ENCODE measurements at places on chromosomes 16 and 17.

GRCh38 chr16:8864480-8865110 is 4.2 kb downstream of the CARHSP1 start:
- no peak for DNase-seq

DNA sequence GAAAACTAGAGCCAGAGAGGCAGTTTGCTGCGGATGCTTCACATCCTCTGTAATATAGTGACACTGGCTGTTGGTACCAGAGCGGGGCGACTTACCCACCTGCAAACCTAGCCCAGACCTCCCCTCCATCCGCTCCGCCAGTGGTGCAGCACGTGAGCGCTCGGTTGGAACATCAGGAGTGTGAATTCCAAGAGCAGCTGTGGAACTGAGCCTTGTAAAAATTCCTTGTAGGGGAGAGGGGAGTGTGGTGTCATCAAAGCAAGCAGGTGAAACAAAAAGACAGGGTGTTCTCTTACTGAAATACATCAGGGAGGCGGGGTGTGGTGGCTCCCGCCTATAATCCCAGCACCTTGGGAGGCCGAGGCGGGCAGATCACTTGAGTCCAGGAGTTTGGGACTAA is 51.3 kb downstream of the CCDC42 start:
- DNase-seq, result no peak

DNA sequence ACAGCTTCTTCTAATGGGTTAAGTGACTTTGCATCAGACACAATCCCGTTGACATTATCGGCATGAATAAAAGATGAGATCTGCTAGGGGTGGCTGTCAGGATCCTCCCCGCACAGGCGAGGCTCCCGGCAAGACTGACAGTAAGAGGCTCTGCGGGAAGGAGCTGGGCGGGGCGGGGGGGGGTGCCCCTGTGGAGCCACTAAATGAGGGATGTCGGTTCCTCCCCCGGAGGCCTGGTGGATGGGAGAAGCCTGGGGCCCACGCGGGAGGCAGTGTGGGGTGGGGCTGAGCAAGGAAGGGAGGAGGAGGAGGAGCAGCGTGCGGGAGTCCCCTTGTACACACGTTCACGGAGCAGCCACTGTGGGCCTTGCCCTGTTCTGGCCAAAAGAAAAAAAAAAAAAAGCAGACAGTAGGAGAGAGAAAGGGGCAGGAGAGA is 190.9 kb upstream of the GSE1 start:
- DNase-seq, result no peak

- DNase-seq, result no peak
Measured at GRCh38 chr17:10033449-10033848, 128.4 kb upstream of the RCVRN start.

GRCh38 chr17:40219594-40220338 is 662 bp downstream of the WIPF2 start:
- DNase-seq, result no peak

DNA sequence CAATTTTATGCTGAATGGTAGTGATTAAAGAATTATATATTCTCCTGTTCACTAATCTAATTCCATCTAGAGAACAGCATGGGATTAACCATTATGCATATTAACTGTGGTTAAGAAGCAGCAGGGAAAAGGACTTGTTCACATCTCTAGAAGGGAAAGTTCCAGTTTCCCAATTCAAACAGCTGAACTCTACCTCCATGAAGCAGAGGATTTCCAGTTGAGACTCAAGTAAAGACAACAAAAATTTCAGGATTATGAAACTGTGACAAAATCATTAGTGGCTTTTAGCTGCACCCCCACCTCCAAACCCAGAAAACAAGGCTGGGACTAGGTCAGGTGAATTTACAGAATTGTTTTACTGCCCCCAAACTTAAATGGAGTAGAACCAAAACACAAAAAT is 73.6 kb downstream of the USP32 start:
- DNase-seq, result no peak

DNA sequence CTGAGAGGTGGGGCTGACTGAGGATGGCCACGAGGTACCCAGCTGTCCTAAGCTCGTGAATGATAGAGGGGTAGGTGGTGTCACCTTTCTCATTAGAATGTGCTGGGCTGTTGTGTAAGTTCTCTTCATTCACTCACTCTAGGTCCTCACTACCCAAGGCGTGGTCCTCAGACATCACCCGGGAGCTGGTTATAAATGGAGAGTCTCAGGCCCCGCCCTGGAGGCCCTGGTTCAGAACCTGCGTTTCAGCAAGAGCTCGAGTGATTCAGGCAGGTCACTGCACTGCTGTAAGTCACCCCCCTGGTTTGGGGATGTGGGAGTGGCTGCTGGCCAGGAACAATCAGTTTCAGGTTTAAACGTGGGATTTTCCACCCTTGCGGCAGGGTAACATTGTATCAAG is 139.8 kb downstream of the FOXL1 start:
- no peak for DNase-seq

DNA sequence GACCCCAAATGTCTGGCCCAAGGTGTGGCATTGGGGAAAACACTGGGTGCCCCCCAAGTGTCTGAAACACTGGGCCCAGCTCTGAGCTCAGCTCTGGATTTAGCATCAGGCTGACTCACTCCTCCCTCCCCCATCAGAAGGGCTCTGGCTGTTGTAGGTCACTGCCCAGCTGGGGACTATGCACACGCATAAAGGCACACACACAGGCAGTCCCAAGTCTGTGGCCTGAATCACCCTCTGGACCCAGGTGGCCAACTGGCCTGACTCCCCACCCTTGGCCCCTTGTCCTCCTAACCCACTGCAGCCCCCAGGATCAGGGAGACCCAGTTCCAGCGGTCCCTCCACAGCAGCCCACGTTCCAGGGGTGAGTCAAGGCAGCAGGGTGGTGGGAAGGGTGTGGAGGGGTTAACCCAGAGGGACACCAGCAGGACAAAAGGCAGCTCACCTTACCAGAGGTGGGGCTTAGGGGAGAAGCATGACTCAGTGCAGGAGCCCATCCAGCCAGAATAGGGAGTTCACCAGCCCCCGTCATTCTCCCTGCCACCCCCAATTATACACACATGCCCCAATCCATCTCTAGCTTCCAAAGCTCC is 47.0 kb downstream of the MYO18A start:
- no peak for DNase-seq

DNA sequence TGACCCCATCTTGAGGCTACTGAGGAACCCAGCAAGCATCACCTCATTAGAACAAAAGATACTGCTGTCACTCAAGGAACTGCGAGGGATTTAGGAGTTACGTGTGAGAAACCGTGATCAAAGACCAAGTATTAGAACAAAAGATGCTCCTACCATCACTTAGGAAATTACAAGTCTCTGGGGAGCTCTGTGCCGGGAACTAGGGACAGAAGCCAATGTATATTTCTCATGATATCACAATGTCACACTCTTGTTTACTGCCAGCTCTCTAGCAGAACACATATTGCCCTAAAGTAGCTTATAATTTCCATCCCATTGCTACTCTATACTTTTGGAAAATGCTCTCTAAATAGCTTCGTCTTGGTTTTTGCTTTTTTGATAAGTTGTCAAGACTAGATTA is 214.5 kb downstream of the HS3ST3A1 start:
- DNase-seq, result no peak

GRCh38 chr16:31452631-31453106 is 6.6 kb upstream of the ARMC5 start:
- DNase-seq, result no peak

DNA sequence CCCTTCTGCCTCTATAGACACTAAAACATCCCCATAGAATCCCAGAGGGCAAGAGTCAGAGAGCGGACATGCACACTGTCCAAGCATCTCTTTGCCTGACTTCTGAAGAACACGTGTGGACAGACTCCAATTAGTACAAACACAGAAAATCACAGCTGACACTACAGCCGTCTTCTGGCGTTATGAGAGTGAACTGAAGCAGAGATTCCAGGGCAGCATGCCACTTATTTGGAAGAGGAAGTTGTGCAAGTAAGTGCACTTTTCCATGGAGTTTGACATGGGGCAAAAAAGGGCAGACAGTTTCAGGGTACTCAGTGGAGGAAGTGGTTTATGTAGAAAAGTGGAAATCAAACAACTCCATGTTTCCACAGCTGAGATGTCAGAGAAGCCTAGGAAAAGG is 16.8 kb upstream of the ZNF287 start:
- DNase-seq, result no peak

DNA sequence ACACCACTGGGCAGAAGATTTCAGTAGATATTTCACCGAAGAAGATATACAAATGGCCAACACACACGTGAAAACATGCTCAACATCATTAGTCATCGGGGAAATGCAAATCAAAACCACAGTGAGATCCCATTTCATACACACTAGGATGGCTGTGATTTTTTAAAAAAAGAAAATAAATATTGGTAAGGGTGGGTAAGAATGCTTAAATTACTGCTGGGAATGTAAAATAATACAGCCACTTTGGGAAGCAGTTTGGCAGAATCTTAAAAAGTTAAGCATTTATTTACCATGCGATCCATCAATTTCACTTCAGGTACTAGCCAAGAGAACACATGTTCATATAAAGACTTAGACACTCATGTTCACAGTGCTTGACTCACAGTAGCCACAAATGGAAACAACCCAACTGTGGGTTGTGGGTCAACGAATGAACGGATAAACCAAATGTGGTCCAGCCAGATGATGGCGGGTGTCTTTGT is 6.5 kb upstream of the C16orf74 start:
- no peak for DNase-seq

- DNase-seq, result no peak
Measured at GRCh38 chr16:48558371-48558841, 51.6 kb downstream of the N4BP1 start.

- DNase-seq, result no peak
Measured at GRCh38 chr16:59295993-59296736, 562.0 kb upstream of the GOT2 start.

DNA sequence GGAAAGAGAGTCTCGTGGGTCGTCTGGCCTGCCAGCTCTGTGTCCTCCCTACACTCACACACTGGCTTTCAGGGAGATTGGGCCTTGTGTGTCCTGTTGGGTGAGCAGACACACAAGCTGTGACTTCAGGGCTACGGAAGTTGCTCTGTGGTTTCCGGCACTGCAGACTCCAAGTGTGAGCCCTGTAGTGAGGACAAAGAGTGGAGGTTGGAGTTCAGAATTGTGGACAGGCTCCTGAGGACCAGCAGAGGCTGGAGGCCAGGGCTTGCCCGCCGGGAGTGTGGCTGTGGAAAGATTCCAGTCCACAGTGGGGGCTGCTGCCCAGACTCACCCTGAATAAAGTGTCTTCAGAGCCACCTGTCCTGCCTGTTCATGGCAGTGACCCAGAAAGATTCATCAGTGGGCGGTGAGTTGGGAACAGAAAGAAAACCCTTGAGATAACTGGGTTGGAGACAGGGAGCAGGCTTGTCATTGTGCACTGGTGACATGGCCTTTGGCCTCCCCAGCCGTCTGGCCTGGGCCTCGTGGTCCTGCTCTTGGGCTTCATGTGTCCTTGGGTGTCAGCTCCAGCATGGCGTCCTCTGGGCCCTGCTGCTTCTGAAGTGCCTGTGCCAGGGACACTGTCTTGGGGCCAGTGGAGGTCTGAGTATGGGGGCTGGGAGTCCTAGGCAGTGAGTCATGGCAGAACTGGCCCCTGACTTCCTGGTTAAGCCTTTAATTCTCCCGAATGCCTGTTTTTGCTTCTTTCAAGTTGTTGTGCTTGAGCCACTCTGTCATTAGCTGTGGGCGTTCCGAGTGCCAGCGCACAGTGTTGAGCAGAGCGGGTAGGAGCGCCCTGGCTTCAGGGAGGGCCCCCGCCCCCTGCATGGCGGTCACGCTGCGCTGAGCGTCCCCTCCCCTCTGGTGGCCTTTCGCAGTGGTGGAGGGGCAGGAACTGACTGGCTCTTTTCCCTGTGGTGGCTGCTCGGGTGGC is 19.9 kb upstream of the ZNF750 start:
- DNase-seq, result no peak

DNA sequence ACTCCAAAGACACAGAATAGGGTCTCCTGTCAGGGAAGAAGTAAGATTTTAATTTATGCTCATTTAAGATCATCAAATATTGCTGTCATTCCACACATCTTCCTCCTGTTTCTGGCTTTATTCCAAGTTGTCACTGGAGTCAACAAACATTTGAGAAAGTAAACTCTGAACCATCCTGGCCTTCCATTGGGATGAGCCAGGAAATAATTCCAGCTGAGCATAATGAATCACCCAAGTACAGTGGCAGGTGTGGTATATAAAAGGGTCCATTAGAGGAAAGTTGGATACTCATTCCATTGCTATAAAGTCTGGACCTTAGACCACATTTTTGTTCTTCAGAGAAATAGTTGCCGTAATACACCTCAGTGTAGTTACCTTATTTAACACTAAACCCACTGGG is 246.1 kb downstream of the SLC39A11 start:
- DNase-seq, result no peak

- DNase-seq, result no peak
Measured at GRCh38 chr16:84753412-84754326, 53.9 kb downstream of the USP10 start.

- DNase-seq, result no peak
Measured at GRCh38 chr17:14202388-14203166, 34.1 kb downstream of the CDRT15 start.

DNA sequence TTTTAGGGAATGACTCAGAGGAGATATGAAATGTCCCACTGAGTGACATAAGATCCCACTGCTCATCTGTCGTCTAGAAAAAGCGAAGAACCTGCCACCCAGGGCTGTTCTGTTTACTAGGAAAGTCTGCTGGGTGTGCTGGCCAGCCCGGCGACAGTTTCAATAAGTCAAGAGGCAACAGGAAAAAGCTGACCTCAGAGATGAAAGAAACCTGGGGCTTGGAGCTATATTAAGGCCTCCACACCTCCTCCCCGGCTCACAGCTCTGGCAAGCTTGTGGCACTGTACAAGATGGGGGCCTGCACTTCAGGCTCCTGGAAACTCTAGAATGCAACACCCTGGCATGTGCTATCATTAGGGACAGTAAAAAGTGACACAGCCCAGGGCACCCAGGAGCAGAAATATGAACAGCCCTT is 10.6 kb downstream of the ZFHX3 start:
- DNase-seq, result no peak

DNA sequence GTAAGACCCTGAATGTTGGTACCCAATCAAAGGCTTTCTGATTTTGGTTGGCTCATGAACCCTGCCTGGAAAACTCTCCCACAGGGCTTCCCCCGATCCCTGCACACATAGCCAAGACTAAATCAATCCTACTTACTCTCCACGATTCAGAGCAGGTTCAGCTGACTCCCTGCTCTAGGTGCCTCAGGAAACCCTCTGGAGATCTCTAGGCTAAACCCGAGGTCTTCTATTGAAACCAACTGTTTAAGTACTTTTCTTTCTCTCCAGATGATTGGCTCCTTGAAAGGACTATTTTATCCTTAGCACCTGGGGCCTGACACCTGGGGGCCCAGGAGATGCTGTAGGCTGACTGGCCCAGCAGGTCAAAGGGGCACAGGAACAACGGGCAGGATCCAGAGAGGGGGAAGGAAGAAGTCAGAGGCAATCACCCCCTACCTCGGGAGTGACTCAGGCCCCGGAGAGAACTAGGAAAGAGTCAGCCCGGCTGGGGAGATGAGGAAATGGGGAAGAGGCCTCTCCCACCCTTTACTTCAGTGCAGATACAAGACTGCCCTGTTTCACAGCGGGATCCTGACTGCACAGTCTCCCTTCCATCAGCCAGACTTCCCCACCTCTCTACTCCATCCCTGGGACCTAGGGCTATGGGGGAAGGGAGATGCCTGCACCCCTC is 2.0 kb downstream of the TBC1D10B start:
- no peak for DNase-seq

GRCh38 chr17:28579526-28579925 is 2.8 kb upstream of the ALDOC start:
- no peak for DNase-seq
